NCI-H2171 (cell line): ENCODE measurements at places on chromosomes 16 and 17.

DNA sequence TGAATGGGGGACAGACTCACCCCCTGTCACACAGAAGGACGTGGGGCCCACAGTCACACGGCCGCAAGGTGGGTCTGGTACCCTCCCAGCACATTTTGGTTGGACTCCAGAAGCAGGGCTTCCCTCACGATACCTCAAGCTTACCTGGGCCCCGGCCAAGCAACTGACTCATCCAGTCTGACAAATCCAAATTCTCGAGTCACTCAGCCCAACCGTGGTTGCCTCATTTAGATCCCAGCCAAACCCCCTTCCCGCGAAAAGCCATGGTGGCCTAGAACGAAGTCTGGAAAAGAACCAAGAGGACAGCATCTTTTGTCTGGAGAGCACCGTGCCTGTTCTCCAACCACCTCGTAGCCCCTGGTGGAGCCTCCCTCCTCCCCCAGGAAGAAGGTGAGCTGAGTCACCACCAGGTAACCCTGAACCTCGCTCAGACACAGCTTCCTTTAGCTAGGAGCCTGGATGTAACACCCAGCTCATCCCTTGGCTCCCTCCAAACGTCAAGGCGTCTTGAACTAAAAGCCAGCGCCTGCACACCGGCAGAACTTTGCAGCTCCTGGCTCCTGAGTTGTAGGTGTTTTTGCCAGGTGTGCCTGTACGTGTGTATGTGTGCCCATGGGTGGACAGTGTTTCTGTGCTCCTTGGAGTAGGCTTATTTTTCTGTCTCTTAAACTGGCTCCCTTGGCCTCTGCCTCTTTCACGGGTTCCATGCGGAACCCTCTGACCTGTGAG lies 78.9 kb downstream of the CMIP start:
- DNase-seq = no peak

DNA sequence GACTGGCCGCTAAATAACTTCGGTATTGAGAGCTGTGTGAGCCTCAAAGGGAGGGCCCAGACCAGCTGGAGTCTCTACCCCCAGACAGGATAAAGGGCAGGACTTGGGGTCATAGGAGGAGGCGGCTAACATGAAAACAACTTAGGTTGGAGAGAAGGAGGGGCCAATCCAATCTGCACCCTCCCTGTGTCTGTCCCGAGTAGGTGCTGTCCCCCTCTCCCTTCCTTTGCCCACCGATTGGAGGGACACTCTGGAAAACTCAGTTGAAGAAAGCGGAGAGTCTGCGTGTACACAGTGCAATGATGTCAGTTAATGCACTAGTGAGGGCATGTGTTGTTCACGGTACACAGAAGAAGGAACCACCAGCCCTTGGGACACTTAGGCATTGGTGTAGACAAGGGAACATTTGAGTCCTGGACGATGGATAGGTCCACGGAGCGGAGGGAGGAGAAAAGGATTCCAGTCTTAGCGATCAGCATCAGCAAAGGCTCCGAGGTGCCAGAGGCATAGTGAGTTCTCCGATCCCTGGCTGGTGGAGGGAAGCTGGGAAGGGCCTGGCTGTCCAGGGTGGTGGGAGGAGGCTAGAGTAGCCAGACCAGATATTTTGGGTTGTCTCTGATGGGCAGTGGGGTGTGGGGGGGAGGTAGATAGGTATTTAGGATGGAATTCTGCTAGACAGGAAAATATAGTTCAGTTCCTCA lies 761 bp downstream of the NOL3 start:
- DNase-seq = no peak

- no peak for DNase-seq
Observed at GRCh38 chr17:27577884-27578717, 52.9 kb upstream of the LGALS9 start.

- no peak for DNase-seq
Observed at GRCh38 chr17:4679658-4680057, 24.3 kb downstream of the PELP1 start.

DNA sequence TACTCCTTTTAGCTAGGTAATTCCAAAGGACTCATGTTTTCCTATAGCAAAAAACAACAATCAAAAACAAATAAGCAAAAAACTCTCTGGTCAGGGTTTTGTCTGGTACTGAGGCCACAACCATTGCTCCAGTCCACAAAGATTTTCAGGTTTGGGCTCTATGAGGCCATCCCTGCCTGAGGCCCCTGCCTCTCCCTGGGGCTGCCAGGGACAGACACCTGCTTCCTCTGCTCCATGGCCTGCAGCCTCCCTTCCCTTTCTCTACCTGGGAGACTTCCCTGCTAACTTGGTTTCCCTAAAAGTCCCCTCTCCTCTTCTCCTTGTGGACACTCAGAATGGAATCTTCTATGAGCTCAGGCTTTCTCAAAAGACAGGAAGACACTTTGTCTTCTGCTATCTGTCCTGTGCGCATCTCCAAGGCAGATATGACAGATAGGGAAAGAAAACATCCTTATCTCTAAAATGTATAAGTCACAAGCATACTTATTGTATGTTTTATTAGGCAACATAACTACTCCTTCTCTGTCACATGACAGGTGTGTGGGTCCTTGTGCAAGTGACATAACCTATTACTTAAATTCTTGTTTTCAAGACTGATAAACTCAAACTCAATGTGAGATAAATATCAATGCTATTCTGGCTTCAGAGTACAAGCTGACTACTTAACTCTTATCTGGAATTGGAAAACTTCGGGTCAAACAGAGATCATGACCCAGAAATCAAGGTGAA lies 1.2 kb upstream of the ZDHHC1 start:
- DNase-seq = no peak

- no peak for DNase-seq
Observed at GRCh38 chr16:87015021-87015420, 302.2 kb downstream of the C16orf95 start.

DNA sequence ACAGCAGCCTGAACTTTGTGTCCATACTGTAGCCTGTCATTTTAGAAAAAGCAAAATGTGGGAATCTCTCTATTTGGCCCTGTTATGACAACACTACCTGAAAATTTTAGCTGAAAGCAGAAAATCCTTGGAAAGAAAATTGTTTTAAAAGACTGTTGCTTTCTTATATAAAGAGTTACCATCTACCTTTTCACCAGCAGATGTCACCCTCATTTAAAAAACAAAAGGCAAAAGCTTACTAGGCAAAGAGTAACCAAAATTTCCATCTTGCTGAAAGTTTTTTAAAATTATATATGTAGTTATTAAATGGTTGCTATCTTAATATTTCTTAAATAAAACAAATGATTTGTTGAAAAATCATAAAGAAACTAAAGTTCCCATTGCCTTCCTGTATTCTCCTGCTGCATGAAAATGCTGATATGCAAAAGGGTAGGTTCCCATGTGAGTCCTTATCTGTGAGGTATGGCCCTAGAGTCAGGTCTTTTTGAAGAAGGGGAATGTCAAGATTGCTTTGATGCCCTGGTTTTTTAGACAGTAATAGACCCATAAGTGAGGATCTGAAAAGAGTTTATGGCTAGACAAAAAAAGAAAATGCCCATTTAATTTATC lies 61.0 kb downstream of the TNRC6C start:
- DNase-seq = no peak

DNA sequence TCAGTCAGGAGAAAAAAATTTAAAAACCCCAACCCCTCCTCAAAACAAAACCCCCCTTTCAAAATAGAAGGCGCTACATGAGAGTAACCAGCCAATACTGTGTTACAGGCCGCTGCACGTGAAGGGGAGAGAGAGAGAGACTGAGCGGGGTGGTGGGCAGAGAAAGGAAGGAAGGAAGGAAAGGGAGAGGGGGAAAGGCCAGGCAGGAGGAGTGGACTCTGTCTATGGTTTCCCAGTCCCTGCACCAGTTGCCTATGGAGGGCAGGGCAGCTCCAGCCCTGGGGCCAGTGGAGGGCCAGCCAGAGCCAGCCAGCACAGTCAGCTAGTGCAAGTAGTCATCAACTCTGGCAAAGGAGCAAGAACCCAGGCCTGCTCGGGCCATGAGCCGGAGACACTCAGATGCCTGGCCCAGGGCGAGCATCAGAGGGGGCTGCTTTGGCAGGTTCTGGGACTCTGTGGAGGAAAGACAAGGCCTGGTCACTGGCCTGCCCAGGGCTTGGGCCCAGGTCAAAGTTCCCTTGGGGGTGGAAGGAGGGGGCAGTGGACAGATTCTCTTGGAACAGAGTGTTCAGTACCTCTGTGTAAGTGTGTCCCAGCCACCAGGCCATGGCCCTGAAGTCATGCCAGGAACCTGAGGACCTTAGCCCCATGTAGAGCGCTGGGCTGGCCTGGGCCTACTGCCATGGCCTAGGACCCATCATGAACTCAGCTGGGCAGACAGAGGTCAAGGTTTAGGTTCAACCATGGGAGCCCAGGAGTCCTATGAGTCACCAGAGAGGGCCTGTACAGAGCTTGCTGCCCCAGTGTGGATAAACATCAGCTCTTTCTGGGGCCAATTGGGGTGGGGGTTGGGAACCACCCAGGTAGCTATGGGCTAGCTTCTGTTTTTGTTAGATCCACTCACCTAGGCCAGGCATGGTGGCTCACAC lies 7.3 kb upstream of the GFOD2 start:
- DNase-seq = no peak

DNA sequence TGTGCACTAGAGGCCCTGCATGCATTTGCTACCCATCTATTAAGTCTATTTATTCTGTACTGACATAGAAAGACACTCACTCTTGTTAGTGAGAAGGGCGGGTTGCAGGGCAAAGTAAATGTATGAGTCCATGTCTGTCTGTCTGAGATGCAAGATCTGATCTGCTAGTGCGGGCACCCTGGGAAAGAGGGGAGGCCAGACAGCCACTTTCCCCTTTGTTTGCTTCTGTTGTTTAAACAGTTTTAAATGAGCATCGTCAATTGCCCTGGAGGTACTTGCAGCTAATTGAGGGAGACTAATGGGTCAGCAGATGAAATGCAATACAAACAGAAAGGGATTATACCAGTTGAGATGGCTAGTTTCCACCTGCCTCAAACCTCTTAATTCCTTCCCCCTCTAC lies 24.9 kb downstream of the SCNN1G start:
- no peak for DNase-seq

DNA sequence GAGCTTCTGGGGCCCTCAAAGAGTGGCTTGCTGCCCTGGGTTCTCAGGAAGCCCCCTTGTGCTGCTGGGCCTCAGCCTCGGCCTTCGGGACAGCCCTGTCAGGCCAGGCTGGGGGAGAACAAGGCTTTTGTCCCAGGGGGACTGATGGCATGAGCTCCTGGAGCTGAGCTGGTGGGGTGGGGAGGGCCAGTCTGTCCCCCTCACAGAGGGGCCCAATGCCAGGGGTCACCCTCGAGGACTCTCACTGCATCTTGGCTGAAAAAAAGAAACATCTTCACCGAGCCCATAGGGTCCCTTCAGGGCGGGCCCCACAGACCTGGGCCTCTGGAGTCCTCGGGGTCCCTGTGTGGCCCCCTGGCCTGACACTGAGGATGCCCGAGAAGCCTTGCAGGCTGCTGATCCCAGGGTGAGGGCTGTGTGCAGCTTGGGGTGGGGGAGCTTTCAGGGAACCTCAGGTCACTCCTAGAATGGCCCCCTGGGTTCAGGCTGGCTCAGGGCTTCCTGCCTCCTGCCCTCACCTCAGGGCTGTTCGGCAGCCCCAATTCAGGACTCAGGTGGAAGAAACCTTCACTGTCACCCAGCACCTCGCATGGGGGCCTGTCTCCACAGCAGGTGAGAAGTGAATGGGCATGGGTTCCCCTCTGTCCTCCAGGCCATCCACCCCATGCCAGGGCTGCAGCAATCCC lies 90.5 kb downstream of the TNFRSF13B start:
- DNase-seq = no peak

DNA sequence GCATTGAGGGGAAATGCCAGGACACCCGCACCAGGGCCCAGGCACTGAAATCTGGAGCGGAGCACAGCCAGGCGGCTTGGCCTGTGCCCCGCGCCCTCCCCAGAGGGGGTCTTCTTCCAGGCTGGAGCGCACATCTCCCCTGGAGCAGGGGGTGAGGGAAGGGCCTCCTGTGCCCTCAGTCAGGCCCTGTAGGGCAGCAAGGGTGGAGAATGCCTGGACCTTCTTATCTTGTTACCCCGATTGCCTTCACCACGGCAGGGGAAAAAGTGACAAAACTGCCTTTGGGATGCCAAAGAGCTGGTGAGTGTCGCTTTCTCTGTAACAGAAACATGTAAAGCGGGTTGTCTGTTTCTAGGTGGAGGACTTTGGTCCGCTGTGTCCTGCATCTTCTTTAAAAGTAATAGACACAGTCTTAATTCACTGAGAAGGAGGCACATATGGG lies 48.3 kb upstream of the BAHCC1 start:
- DNase-seq = no peak

- DNase-seq = no peak
Observed at GRCh38 chr16:55501549-55502322, 7.1 kb upstream of the LPCAT2 start.

DNA sequence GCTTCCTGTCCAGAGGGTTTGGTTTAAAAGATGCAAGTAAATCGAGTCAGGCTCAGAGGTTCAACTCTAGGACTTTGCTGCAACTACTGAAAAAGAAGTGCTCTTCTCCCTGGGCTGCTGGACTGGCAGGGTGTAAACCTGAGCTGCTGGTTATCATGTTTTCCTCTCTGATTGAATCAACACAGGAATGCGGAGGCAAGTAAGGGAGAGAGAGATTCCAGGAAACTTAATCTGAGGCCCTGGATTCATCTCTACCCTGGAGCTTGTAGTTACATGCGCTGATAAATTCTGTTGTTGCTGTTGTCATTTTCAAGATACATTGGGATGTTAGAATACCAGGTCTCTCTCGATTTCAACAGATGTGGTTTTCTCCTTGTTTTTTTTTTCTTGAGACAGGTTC lies 8.2 kb upstream of the HS3ST3A1 start:
- DNase-seq = no peak

- no peak for DNase-seq
Observed at GRCh38 chr16:81797443-81797842, 18.4 kb downstream of the PLCG2 start.

GRCh38 chr16:27365142-27366089 lies 36.6 kb upstream of the IL21R start:
- DNase-seq = no peak

DNA sequence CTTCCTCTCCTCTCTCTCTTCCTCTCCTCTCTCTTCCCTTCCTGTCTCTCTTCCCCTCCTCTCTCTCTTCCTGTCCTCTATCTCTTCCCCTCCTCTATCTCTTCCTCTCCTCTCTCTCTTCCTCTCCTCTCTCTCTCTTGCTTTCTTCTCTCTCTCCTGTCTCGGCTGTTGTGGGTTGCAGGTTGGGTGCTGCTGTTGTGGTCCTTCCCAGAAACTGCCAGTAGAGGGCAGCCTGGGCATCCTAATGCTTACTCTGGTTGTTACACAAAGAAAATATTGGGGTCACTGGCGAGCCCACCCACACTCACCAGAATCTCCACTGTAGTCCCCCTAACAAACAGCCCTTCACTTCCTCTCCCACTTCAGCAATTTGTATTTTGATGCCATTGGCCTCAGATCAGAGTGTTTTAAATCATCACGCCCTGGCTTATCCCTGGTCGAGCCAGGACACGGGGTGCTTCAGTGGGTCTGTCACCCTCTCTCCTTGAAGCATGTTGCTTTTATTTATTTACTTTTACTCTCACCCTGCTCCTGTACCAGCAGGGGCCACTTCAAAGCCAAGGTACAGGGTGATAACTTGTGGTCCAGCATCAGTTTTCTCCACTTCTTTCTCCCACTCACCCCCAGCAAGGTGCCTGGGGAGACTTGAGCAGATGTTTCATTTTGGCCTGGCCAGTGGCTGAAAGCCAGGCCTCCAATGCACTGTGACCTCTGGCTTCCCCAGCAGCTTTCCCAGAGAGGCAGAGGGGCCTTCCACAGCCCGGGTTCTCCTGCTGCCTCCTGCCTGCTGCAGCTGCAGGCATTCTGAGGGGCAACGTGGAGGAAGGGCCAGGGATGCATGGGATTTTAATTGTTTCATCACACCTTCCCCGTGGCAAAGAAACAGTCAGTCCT lies 4.7 kb upstream of the MMP15 start:
- peak; percentile 17 for DNase-seq

- peak; percentile 71 for DNase-seq
Observed at GRCh38 chr16:2983706-2984136, 3.5 kb upstream of the PKMYT1 start.
